ENCODE measurements at places on chromosomes 3 and 15.

DNA sequence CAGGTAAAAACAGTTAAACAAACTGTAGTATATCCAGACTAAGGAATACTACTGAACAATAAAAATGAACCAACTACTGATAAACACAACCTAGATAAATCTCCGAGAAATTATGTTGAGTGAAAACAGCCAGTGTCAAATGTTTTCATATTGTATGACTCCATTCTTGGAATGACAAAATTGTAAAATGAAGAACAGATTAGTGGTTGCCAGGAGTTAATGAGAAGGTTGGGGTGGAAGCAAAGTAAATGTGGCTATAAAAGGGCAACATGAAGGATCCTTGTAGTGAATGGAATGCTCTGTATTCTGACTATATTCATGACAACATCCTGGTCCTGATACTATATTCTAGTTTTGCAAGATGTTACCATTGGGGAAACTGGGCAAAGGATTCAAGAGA, 27.5 kb upstream of the ACKR4 start:
- DNase-seq: no peak

GRCh38 chr3:37324850-37325321, 150.5 kb upstream of the LRRFIP2 start:
- no peak for DNase-seq

DNA sequence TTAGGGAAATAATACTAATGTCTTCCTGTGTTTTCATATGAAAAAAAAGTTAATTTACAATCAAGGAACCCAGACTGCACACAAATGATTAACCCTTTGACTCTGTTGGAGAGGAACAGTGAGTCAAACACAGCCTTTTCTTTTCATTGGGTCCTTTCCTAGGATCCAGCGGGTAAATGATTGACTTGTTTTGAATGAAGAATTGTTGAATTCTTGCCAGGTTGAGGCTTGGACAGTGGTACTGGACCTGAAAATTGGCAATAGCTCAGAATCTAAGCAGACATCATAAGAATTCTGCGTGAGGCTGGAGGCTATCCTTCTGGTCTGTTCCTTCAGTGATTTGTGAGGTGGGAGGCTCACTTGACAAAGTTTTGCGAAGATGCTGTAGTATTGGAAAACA, 143.0 kb downstream of the RYR3 start:
- DNase-seq: no peak

DNA sequence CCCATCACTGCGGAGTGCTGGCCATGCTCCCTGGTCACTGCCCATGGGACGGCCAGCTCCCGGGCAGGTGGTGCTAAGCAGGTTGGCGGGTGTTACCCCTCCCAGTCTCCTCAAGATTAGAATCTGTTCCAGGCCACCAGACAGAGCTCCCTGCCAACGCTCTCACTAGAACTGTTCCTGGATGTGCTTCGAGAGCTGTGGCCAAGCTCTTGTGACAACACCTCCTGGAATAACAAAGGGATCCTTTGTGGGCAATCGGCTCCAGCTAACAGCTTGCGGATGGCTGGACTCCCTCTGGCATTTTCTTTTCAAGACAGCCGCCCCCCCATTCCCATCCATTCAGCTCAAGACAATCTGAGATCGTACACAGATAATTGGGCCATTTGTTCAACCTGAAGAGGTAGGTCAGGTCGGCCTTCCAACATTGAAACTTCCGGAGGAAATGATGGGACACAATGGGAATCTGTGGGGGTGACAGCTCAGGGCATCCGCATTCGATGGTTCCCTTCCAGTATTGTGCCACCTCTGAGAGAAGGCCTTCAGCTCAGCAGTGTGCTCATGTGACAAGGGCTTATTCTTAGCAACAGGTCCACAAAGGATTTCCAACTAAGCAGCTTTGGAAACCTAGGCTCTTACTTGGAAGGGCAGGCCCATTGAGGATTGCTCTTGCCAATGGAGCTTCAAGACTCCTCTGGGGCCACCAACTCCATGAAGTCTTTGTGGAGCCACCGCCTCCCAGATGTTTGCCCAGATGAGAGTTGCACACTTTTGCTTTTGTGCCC, 11.6 kb upstream of the EPHB3 start:
- no peak for DNase-seq

DNA sequence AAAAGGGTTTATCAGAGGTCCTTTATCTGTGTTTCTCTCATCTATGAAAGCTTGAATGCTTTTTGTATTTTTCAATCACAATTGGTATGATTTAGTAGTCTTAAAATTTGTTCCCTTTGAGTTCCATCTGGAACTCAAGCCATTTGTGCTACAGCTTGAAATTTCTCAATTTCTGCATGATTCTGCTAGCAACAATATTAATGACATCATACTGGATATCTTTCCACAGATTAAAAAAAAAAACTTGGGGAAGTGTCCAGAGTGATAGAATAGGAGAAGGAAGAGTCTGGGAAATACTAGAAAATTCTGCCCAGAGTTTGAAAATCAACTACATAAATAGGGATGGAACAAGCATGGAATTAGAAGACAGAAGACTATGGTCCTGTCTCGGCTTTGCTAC, 9.3 kb upstream of the FBN1 start:
- no peak for DNase-seq

GRCh38 chr15:86764021-86764420, 684.4 kb downstream of the AGBL1 start:
- no peak for DNase-seq
